ENCODE measurements at places on chromosomes 16 and 17.
A peak's percentile ranks its signal among the peaks of the same experiment; 100 is the strongest.

- no peak for DNase-seq
Measured at GRCh38 chr16:30951193-30951592, 2.3 kb downstream of the ORAI3 start.

GRCh38 chr17:78819806-78820792, 20.5 kb downstream of the USP36 start:
- no peak for DNase-seq

DNA sequence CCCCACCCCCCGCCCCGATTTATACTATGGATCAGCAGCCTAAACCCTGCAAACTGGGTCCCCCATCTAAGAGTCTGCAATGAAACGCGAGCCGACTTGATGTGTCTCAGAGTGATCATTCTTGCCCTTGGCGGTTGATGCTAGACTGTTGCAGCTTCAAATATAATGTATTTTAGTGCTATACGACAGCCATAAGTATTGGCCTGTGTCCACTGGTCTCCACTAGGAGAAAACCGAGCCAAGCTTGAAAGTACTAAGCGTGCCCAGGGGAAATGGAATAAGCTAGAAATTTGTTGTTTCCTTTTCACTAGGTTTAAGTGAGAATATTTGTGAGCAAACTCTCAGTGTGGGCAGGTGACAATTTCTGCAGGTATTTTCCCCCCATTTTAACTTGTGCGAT, 711.2 kb downstream of the MAF start:
- no peak for DNase-seq

- no peak for DNase-seq
Measured at GRCh38 chr17:77798031-77798430, 160.5 kb upstream of the TNRC6C start.

GRCh38 chr17:64443086-64443760, 5.7 kb upstream of the MILR1 start:
- DNase-seq, result no peak

- DNase-seq, result no peak
Measured at GRCh38 chr16:75206749-75207451, at the start of gene CTRB2. CTRB2 (minus strand) TSS chr16:75207161; CDS start chr16:75207141, 20 bp downstream.

DNA sequence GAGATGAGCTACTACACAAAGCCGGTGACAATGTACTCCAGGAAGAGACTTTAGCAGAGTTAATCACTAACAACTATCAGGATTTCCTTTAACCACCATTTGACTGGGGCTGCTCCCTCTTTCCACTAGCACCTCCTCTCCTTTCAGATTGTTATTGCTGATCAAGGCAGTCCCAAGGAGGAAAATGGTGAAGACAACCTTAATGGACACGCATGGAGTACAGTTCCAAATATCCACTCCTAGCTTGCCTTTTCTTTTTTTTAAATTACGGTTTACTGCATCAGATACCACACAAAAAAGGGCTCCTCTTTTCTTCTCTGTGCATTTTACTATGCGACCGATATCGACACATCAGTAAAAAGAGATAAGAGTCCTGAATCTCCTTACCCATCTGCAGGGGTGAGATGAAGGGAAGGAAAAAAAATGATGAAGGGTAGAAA, 30.9 kb downstream of the FAM222B start:
- DNase-seq, result no peak

DNA sequence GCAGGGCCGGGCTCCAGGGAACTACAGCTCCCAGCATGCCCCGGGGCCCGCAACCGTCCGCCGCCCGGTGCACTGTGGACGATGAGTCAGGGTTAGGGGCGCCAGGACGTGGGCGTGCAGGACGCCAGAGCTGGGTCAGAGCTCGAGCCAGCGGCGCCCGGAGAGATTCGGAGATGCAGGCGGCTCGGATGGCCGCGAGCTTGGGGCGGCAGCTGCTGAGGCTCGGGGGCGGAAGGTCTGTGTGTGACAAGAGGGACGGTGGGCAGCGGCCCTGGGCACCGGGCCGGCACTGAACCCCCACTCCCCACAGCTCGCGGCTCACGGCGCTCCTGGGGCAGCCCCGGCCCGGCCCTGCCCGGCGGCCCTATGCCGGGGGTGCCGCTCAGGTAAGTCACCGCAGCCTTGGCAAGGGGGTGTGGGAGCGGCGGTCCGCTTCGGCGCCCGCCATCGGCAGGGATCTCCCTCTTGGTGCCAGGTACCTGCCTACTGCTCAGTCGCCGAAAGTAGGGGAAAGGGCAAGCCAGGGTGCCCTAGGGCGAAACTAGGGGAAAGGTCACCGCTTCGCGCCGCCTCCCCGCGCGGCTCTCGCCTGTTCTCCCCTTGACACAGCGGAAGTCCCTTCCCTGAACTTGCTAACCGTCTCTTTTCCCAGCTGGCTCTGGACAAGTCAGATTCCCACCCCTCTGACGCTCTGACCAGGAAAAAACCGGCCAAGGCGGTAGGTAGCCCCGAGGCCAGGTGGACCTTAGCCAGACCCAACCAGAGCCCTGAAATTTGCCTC, at the start of the genes ACADVL and DLG4:
ACADVL (plus strand) TSS at position 127 of the 781 bp plus-strand sequence; CDS start at position 174, 47 bp downstream.
DLG4 (minus strand) TSS at position 25 of the 781 bp plus-strand sequence.
- DNase-seq, result no peak

DNA sequence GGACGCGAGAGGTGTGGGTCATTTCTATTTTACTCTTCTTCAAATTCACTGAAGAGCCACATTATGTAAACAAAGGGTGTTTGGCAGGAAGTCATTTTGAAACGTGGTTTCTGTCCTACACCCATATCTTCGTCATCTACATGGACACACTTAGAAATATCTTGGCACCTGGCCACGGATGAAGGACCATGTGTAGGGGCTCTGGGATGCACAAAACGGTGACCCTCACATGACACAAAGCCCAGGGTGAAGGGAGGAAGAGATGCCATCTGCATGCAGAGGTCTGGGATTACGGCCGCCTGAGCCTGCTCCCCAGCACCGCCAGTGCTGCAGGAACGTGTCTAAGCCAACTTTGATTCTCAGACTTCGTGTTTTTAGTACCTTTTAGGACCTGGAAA, 130.2 kb upstream of the CHMP6 start:
- DNase-seq, result no peak

DNA sequence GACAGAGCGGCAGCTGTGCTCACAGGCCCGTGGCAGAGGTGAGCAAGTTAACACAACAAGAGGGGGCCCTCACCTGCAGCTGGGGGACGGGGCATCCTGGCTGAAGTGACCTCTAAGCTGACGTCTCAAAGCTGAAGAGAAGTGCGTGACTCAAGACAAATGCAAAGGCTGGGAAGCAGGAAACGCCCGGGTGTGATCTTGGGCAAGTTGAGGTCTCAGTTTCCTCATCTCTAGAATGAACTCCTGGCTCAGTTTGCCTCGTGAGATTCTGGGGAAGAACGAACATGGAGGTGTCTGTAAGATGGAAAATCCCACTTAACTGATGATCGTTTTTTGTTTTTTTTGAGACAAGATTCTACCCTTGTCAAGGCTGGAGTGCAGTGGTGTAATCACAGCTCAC, 40.1 kb upstream of the C1QL1 start:
- no peak for DNase-seq

GRCh38 chr17:17084941-17085340, 42.7 kb downstream of the MPRIP start:
- no peak for DNase-seq

DNA sequence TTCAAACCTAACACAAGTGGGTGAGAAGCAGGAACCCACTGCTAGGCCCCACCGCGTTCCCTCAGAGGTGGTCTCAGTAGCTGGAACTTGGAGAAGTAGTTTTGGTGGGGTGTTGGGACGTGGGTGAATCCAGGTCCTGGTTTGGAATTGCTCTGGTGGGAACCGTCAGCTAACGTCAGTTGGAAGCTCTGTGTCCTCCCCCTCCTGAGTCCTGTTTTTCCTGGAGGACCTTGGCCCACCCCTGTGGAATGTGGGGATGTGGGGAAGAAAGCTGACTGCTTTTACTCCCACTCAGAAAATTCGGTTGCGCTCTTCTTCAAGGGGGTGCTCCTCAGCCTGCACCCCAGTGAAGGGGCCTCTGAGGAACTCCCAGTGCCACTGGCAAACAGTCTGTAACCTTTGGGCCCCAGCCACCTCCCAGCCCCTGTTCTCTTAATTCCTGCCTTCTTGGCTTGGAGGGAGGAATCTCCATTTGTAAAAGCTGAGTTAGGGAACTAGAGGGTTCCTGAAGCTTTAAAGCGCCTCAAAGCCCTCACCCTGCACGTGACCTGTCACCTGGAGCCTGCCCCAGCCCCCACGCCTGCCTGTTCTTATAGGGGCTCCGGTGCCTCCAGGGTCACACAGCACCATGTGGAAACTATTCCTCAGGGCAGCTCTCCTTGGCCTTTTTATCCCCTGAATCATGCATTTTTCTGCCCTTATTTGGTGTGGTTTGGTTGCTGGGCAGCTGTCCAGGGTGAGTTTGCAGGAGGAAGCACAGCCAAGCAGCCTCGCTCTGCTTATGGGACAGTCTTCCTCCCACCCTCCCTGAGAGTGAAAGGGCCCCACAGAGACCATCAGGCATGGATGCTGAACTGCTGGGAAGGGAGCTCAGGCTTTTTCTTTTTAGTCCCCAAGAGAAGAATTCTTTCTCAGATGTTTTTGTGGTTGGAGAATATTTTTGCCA, 16.2 kb upstream of the NAGLU start:
- peak; percentile 83 for DNase-seq

DNA sequence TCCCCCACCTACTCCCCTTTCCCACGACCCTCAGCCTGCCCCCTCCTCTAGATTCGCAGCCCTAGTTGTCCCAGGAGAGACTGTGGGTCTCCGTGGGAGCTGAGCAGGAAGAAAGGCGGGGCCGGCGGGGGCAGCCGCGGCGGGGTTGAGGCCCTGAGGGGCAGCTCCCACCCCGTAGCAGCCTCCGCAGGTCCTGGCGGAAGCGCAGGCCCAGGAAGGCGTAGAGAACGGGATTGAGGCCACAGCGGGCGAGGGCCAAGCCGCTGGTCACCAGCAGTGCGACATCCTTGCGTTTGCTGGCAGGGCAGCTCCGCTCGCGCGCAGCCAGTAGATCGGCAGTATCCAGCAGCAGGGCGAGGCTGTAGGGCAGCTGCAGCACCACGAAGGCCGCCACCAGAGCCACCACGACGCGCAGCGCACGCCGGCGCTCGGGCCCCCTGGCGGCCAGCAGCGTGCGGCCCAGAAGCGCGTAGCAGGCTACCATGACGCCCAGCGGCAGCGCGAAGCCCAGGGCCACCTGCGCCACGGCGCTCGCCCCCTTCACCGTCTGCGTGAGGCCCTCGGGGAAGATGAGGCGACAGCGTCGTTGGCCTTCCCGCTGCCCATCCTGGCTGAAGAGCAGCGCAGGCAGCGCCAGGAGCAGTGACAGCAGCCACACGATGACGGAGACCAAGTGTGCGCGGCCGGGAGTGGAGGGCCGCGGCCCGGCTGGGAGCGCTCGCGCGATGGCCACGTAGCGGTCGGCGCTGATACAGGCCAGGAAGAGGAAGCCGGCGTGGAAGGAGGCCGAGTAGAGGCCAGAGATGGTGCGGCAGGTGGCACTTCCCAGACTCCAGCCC, 1.9 kb downstream of the CCR10 start:
- DNase-seq, result no peak

DNA sequence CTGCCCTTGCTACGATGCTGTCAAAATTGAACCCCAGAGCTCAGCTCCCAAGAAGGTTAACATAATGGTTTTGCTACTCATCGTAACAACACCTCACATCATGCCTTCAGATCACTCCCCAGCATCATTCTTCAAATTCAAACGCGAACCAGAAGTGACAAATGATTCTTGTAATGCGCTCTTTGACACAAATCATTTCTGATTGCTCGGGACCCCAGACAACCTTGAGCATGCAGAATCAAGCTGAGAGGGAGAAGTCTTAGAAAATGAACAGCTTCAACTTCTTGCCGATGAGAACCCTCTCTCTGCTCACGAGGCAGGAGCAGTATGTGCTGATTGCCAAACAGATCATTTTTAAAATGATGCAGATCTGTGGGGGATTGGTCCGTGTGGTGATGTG, 241.0 kb upstream of the ASIC2 start:
- no peak for DNase-seq

GRCh38 chr17:2207815-2208515, 95.6 kb downstream of the SMG6 start:
- DNase-seq, result no peak

GRCh38 chr17:7132511-7133094, 18.0 kb upstream of the ASGR2 start:
- no peak for DNase-seq

- DNase-seq, result no peak
Measured at GRCh38 chr16:81492965-81493754, 48.6 kb downstream of the CMIP start.

- no peak for DNase-seq
Measured at GRCh38 chr16:12347365-12347764, 370.8 kb downstream of the SNX29 start.

- DNase-seq, result no peak
Measured at GRCh38 chr17:66950886-66951604, 13.5 kb upstream of the CACNG4 start.

GRCh38 chr17:48814504-48814903, 2.5 kb downstream of the TTLL6 start:
- no peak for DNase-seq

GRCh38 chr17:34758316-34758715, 178.9 kb downstream of the TMEM132E start:
- DNase-seq, result no peak

DNA sequence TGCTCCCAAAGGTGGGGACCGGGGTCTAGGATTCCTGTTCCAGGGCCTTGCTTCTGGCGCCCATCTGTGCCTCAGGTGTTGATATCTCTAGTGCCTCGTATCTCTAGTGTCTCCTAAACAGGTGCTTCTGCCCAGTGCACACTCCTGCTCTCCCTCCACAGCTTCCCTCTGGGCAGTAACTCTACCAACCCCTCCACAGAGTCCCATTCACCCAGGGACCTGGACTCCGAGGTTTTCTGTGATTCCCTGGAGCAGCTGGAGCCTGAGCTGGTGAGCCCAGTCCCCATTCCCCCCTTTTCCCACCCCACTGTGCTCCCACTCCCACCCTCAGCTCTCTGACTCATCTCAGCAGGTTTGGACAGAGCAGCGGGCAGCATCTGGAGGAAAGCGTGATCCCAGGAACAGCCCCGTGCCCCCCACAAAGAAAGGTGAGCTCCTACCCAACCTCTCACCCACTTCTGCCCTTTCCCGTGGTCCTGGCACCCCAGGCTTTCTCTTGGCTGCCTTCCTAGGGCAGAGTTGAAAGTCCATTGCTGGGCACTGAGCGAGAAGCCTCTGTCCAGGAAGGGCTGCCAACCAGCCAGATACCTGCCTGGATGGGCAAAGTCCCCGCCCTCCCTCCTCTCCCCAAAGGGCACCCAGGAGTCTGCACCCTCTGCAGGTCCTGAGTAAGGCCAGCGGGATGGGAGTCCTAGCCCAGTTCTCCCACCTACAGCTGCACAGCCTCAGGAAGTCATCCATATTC, 2.2 kb downstream of the ACBD4 start:
- DNase-seq, result no peak

- DNase-seq, result no peak
Measured at GRCh38 chr17:44935116-44935515, 12.5 kb downstream of the KIF18B start.

Measured in left renal pelvis (tissue), 4 donors.